Right kidney (tissue), 9 donors: ENCODE measurements at places on chromosomes 1 and 21.
A peak's percentile ranks its signal among the peaks of the same experiment; 100 is the strongest.

GRCh38 chr1:41381692-41382479 lies 20.7 kb downstream of the FOXO6 start:
- peak; percentile 87 for DNase-seq

- DNase-seq: peak; percentile 51
Measured at GRCh38 chr1:39098546-39099250, 72.5 kb downstream of the NDUFS5 start.

- DNase-seq: peak; percentile 65
Measured at GRCh38 chr21:36705679-36706481, 7.0 kb downstream of the SIM2 start.

- DNase-seq: no peak
Measured at GRCh38 chr1:205665201-205666045, 14.9 kb downstream of the SLC45A3 start.

- no peak for DNase-seq
Measured at GRCh38 chr21:44334329-44335030, 4.7 kb downstream of the CFAP410 start.

DNA sequence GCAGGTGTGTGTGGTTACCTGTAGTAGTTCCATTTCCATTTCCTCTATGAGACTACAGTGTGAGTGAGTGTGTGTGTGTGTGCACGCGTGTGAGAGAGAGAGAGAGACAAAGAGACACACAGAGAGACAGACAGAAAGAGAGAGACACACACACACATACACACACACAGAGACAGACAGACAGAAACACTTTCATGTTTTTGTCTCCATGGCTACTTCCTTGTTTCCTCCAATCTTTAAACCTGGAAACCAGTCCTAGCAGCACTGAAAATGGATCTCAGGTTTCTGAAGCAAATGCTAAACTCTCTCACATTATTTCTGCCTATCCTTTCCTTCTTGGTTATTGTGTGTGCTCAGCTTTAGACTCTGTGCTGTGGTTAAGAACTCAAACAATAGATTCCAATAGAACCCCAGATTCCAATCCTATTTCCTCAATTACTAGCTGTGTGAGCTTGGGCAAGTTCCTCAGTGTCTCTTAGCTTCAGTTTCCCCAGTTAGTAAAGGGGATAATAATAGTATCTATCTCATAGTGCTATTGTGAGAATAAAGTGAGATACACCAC lies 22.4 kb upstream of the ABCD3 start:
- DNase-seq: no peak
